ENCODE measurements at places on chromosomes 7 and 10.
A peak's percentile ranks its signal among the peaks of the same experiment; 100 is the strongest.

DNA sequence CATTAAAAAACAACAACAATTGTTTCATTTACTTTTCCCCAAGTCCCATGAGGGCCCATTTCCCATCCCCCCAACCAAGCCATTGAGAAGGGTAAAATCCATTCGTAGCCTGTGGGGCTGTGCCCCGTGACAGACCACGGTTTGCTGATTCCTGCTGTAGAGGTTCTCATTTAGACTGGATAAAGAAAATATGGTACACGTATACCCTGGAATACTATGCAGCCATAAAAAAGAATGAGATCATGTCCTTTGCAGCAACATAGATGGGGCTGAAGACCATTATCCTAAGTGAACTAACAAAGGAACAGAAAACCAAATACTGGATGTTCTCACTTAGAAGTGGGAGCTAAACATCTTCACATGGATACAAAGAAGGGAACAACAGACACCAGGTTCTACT, 44.9 kb downstream of the ZNF783 start:
- no peak for DNase-seq

GRCh38 chr10:119333146-119333792, 125.9 kb downstream of the GRK5 start:
- DNase-seq = no peak

- no peak for DNase-seq
Observed at GRCh38 chr7:99707096-99707495, 27.3 kb upstream of the CYP3A5 start.

GRCh38 chr7:127365164-127365956, 27.1 kb downstream of the ZNF800 start:
- no peak for DNase-seq

DNA sequence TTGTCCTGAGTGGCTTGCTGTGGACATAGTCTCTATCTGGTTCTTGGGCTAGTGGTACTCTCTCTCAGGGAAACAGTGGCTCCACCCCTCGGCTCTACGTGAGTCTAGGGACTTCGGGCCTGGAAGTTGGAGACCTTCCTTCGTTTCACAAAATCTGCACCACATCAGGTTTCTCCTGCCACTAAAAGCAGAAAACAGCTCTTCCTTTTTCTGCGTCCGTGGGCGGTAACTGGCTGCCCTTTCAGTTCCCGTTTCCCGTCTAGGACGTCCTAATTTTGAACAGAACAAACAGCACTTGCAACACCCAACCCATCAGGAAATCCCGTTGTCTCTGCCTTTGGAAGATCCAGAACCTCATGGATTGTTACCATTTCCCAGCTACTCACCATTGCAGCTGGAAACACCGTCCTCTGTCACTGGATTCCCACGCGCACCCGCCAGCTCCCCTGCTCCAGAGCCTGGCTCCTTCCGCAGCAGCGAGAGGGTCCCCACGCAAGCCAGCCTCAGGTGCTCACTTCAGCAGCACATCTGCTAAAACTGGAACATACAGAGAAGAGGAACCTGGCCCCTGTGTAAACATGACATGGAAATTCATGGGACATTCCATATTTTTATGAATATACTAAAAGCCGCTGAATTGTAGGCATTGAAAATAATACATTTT, 311.4 kb upstream of the AKR1E2 start:
- DNase-seq = peak; percentile 47

DNA sequence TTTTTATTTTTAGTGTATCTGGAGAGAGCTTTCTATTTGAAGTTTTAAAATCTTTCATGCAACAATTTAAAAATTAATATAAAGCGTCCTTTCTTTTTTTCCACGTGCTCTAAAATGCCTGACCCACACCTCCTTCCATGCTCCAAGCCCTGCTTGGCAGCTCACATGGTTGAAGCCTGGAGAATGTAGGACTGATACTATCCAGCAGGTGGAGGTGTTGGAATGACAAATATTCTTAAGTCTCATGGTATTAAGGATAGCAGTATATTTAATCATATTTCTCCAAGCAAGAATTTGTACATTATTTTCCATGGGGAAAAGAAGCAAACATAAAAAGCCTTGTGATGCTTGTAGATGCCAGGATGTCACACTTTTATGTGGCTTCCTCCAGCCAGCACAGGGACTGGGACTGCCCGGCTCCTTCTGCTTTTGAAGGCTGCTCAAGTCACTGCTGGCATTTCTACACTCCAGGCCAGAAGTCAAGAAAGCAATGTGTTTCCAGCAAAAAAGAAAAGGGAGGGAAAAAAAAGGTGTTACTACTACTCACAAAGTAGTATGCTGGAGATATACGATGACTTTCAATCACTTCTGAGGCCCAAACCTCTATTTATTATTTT, 49.7 kb downstream of the BZW2 start:
- peak; percentile 15 for DNase-seq

DNA sequence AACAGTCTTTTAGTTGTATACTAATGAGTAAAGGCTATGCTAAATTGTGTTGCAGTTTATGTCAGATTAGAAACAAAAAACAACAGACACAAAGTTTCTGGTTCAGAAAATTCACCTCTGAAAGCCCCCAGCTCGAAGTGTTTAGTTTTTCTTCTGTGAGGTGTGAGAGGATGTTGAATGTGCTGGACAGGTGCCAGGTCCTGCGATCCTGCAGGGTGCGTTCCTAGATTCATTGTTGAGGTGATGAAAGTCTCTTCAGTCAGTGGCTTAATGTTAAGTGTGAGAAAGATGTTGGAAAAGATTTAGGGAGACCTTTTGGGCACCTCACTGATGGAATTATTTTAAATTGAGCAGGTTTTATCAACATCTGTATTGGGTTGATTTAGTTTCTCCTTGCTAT, 287.3 kb downstream of the SDK1 start:
- DNase-seq = no peak

DNA sequence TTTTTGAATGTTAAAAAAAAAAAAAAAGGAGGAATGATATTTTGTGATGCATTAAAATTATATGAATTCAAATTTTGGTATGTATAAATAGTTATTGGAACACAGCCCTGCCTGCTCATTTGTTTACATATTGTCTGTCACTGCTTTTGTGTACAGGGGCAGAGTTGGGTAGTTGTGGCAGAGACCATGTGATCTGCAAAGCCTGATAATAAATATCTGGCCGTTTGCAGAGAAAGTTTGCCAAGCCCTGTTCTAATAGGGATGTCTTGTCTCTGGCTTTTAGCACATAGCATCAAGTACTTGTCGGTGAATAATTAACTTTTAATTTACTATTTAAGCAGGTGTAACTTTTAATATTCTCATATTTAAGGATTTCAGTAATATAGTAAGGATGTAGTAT, 19.8 kb downstream of the TSPAN13 start:
- DNase-seq = no peak

DNA sequence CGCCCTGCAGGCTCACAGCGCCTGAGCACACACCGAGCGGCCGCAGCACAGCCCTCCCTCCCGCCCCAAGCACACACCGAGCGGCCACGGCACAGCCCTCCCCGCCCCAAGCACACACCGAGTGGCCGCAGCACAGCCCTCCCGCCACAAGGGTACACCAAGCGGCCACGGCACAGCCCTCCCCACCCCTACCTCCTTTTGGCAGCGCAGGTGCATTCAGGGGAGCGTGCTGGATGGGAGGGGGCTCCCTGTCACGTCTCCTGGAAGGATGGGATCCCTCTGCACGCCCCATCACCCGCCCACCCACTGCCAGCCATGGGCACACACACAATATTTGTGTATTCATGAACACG, 482.6 kb downstream of the DNAJB6 start:
- no peak for DNase-seq

DNA sequence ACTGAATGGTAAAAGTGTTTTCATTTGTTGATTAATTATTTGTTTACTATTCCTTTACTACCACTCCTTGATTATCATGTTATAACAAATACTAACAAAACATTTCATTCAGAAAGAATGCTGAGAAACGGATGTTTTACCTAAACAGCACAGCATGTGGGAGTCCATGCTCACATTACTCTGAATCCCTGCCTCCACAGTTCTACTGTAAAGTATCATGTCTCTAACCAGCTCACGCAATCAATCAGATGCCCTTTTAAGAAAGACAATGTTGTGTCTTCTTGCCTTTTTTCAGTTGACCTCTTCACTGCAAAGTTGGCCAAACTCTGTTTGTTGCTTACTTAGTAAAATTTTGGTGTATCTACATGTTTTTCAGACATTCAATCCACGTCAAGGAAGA, 232.5 kb upstream of the MDFIC start:
- no peak for DNase-seq

- no peak for DNase-seq
Observed at GRCh38 chr7:136150311-136150710, 173.2 kb upstream of the MTPN start.

- DNase-seq = no peak
Observed at GRCh38 chr10:44066527-44067255, 318.2 kb downstream of the CXCL12 start.

DNA sequence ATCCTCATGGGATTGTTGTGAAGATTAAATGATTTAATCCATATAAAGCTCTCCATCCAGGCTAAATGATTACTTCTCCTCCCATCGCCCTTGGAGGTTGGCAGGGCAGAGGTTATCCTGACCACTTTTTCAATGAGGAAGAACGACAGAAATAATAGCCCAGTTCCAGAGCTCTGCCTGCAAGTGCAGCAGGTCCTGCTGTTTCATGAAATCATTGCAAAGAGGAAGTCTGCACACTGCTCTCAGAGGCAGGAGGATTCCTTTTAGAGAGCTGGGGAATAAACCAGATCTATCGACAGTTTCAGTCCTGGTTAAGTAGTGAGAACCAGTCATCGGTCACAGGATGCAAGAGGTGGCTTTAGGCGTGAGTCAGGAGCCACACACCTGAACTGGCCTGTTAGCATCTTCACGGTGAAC, 25.0 kb upstream of the CDH23 start:
- DNase-seq = no peak

DNA sequence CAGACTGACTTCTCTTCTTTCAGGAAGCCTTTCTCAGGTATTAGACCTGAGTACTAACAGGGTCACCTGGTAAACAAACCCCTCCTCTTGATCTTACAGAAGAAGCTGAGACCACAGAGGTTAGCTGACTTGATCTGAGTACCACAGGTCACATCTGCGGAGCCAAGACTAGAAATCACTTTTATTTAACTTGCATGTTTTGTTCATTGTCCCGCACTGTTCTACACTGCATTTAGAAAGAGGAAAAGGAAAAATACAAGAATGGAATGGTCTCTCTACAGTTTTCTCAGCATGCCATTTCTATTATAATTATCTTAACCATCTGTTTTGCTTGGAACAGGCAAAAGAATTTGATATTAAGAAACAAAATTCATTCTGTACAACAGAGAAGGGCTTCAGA, 245.6 kb upstream of the ETV1 start:
- DNase-seq = no peak

DNA sequence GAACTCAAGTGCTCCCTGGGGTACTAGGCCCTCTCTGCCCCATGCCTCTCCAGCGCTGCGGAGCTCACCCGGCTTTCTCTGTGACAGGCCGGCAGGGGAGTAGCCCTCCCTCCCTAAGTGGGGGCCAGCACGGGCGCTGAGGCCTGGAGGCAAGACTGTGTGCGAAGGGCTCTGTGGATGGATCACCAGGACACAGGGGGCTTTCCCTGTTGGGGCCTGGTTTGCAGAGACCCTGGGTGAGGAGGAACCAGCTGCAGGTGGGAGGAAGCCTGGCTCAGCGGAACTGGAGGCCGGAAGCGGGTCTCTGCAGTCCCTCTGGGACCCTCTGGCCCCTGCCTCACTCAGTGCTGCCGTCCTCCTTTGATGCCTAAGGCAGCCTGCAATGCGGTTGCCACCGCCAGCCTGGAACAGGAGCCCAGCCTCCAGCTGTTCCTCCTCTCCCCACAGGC, 106.0 kb downstream of the CYTH3 start:
- no peak for DNase-seq

DNA sequence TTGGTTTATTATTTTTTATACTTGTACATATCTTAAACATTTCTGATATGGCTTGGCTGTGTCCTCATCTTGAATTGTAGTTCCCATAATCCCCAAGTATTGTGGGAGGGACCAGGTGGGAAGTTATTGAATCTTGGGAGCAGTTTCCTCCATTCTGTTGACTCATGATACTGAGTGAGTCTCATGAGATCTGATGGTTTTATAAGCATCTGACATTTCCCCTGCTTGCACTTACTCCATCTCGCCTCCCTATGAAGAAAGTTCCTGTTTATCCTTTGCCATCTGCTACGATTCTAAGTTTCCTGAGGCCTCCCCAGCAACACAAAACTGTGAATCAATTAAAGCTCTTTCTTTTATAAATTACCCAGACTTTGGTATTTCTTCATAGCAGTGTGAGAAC, 207.7 kb downstream of the TPK1 start:
- no peak for DNase-seq

GRCh38 chr7:17311952-17312351, 13.5 kb downstream of the AHR start:
- DNase-seq = no peak

GRCh38 chr10:31773749-31774298, 154.8 kb downstream of the ARHGAP12 start:
- no peak for DNase-seq

- DNase-seq = no peak
Observed at GRCh38 chr10:11209830-11210181, 192.1 kb downstream of the CELF2 start.

DNA sequence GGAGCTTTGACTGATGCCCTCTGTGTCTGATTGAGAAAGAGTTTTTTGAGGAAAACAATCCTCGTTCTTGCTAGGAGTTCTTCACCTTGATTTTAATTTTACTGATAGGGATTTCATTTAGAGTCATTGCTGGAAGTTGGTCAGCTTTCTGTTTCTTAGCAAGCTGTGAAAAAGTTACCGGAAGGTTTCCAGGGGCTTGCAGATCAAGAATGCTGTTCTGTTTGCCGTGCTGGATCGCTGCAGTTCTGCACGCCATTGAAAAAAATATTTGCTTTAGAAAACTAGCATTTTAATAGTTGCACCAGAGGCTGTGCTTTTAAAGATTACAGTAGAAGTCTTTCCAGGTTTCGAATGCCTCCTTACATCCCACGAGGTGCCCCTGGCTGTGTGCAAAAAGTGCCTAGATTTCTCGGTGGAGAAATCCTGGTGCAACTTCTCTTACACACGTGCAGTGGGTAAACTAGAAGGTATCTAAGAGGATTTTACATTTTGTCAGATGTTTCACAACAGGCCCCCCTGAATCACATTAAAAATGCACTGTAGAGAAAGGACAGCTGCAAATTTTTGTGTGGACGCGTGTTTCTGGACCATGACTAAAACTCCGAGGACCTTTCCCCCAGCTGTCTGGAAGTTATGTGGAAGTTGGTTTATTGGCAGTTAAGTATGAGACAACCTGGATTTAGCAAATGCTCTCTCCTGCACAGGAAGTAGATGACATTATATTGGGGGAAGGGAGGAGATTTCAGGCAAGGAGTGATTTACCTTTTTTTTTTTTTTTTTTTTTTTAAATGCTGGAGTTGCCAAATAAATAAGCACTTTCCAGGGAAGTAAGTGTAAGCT, 5.8 kb downstream of the TCF7L2 start:
- no peak for DNase-seq
